ENCODE measurements at places on chromosomes 11 and 22.

GRCh38 chr22:43449205-43449830 lies 37.5 kb downstream of the MPPED1 start:
- DNase-seq = no peak

GRCh38 chr22:35023692-35024363 lies 42.1 kb upstream of the ISX start:
- DNase-seq = peak; percentile 49

DNA sequence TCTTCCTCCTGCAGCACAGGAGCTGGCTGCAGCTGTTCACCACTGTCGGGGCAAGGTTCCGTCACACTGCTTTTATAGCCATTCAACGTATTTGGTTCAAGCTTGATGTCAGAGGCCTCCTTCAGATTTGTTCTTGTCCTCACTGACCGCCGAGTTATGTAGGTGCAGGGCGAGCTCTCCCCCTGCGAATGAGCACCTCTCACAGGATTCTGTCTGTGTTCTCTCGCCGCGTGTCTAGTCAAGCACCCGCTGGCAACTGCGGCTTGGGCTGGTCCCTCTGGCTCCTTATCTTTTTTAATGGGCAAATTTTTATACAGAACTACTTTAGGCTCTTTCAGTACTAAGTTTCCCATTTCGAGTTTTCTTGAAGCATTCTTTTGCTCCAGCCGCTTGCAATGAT lies 37.4 kb upstream of the CHKA start:
- DNase-seq = no peak

DNA sequence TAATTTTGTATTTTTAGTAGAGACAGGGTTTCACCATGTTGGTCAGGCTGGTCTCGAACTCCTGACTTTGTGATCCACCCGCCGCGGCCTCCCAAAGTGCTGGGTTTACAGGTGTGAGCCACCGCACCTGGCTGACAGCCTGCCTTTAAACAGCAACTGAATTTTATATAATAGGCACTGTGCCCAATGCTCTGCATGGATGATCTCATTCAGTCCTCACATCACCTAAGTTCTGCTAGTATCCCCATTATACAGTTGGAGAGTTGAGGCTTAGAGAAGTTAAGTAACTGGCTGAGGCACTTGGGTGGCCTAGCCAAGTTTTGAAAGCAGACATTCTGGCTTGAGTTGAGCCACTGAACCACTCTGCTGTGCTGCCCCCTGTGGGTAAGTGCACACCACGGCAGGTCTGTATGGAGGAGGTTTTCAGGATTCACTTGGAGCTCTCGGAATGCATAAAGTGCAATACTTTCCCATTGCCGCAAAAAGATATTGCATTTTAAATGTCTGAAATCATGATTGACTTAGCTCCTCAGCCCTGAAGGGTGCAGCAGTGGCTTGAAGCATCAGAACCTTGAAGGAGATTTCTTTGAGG lies 112.4 kb downstream of the LDLRAD3 start:
- peak; percentile 24 for DNase-seq

DNA sequence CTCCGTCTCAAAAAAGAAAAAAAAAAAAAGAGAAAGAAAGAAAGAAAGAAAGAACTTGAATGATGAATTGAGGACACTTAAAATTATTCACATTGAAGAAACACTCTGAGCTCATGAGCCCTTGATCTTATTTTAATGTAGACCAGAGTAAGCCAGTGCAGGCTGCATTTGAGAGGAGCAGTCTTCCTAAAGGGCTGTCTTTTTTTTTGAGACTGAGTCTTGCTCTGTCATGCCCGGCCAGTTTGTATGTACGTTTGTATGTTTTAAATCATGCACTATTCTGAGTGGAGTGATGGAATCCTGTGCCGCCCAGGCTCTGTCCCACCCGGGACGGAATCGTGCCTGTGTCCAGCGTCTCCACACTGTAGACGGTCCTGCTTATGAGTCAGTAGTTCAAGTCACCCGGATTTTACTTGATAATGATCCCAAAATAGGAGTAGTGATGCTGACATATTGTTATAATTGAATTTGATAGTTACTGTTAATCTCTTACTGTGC lies 9.6 kb downstream of the FGF4 start:
- DNase-seq = no peak

GRCh38 chr11:61294717-61295595 lies at the start of gene VWCE:
Gene VWCE (minus strand): TSS chr11:61295316. CDS start chr11:61295037, 279 bp downstream.
- DNase-seq = peak; percentile 71

DNA sequence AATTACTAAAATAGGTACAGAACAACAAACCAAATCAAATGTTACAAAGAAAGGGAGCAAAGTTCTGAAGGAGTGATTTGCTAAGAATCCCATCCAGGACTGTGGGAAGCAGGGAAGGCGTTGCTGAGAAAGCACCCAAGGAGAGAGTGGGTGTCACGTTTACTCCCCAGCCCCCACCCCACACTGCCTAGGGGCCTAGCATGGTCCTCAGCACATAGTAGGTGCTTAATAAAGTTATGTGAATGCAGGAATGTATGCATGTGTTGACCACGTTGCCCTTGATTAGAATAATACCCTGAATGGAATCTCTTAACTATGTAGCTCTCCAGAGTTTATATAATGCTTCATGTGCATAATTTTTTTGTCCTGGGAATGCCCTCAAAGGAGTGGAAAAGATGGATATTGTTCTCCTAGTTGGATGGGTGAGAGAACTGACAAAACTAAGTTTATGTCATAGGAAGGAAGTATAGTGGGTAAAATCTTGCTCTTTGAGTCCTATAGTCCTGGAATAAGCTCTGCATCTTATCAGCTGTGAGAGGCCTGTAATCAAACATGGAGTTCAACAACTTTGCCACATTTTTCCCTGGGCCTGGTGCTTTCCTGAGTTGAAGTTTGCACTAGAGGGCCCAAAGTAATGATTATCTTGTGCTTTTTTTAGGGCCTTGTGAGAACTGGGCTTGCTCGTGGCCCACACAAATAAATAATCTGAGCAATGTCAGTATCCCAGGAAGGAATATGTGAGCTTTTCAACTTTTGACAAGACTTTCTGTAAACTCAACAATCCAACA lies 53.8 kb upstream of the LMO2 start:
- DNase-seq = no peak

DNA sequence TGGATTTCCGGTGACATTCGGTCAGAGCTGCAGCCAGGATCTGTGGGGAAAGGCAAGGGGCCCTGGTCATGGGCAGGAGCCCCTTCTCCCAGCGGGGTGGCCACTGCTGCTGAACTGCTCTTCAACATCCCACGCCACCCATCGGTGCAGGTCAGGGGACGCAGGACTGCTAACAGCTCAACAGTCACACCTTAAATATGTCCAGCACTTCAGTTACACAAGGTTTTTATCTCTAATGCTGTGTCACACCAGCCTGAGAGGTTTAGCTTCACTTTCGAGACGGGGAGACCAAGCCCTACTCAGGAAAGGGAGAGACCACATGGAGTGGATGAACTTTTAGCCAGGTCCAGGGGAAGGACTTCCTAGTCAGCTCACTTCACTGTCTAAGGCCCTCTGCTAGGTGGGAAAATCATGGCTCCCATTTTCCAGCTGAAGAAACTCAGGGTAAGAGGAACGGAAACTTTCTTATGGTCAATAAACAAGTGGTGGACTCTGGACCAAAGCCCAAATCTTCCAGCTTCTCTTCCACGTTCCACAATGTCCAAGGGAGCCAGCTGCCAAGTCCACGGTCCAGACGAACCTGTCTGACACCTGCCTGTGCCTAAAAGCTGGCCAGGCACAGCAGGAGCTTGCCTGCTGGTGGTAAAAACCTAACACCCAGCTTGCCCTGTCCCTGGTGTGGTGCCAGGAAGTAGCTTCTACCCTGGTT lies 21.0 kb upstream of the CHADL start:
- no peak for DNase-seq

DNA sequence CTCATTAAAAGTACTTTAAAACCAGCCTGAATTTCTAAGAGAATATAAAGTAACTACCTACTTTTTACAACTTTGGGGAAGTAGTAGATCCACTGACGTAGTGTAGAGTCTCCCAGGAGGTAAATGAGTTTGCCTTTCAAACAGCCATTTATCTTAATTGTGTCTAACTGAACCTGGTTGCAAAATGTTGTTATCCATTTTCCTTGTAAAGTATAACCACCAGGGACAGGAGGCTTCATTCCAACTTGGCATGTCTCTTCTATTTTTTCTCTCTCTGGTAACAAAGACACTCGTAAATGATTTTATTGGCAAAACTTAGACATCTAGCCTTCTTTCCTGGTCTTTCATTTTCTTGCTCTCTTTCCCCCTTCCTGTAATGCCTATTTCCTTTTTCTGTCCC lies 36.9 kb downstream of the NXPE1 start:
- DNase-seq = no peak

GRCh38 chr11:116342148-116342547 lies 430.6 kb downstream of the BUD13 start:
- DNase-seq = no peak

DNA sequence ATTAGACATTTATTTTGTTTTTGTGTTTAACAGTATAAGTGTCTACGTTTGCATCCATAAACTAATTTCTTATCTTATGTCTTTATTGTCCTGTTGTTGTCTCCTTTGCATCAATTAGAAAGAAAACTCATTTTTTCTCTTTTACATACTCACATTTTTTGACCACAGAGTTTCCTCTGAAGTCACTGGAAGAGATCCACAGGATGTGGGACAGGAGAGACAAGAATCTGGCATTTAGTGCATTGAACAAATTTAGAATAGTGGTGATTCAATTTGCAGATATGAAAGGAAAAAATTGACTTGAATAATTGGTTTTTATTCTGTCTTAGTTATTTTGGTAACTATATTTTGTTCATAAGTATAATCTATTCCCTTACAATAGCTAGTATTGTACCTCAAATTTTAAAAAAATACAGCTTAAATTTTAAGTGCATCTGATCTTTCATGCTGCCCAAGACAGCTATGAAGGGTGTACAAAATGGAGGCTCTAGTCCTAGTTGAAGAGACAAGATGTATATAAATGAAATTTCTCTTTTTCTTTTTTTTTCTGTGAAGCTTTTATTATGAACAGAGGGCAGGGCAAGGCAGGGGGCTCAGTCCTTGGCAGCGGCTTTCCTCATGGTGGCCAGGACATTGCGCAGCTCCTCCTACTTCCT lies 24.4 kb downstream of the HORMAD2 start:
- DNase-seq = no peak

DNA sequence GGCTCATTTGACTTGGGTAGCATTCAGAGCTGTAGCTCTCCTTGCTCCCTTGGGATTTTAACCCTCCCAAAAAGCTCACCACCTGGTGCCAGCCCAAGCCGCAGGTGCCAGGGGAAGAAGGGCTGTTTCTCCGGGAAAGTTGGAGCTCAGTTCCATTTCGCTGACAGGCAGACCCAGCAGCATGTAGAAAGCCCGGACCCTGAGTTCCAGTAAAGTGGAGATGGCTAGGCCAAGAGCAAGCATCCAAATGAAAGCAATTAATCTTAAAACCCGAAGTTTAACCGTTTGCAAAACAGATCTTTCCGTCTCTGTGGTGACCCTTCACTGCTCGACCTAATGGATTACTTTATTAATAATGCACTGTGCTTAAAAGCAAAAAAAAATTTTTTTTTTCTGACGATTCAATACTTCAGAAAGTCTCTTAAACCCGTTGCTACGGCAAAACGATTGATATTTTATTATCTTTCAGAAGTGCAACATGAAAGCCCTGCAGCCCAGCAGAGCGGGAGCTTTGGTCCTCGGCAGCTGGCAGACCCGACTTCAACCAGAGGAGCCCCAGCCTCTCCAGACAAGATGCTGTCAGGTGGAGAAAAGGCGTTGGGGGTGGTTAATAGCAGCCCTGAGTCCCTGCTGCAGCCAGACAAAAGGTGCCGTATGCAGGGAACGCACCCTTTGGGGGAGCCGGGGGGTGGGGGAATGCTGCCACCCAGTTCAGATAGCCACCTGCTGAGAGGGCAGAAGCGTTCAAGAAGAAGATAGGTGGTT lies 3.3 kb downstream of the LMO1 start:
- no peak for DNase-seq

DNA sequence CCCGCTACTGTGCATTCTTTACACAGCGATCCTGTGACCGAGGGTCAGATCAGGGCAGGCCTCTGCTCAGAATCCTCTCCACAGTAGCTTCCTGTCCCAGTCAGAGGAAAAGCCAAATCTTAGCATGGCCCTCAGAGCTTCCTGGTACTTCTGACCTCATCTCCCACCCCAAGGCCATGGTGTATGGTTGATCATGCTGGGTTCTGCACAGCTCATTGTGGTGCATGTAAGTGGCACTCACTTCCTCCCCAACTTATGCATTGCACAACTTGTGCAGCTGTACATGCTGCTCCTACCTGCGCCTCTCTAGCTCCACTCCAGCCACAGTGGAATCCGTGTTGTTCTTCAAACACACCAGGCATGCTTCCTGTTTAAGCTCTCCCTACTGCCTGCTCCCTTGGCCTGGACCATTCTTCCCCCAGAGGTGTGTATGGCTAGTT lies 20.3 kb downstream of the BMAL1 start:
- DNase-seq = no peak

- no peak for DNase-seq
Measured at GRCh38 chr11:12149672-12150225, 39.4 kb downstream of the MICAL2 start.

DNA sequence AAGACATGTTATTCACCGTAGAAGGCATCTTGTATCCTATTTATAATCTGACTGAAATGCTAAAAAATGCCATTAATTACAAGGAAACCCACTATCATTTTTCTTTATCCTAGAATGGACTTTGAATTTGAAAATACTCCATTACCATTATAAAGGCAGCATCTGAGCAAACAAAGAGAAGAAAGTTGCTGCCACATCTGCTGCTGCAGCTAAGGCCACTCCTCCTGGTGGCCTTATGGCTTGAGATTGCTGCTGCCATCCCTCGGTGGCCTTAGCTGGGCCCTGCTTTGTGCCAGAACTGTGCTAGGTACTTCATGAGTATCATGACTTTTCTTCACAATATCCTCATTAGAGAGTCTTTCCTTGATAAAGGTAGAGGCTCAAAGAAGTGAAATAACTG lies 1210.1 kb upstream of the TENM4 start:
- no peak for DNase-seq

- peak; percentile 80 for DNase-seq
Measured at GRCh38 chr22:38305471-38306448, 11.5 kb downstream of the CSNK1E start.

DNA sequence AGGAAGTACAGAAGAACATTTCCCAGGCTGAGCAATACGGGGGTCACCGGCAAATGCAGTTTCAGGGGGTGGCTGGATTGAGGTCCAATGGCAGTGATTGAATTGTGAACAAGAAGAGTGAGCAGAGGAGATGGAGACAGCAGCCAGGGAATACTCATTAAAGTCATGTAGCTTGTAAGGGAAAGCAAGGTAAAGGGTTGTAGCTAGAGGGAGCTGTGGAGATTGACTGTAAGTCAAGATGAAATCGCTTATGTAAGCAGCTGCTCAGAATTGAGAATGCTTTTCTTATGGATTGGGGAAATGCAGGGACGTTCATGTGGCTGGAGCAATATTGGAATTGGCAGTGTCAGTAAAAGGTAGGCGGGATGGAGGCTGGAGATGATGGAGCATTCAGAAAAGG lies 111.4 kb upstream of the TBCEL start:
- no peak for DNase-seq
